Stimulated activated CD8-positive, alpha-beta memory T cell treated with anti-CD3 and anti-CD28 coated beads, Interleukin-7, amount 100 ng/mL, for 1 hour (primary cell): ENCODE measurements at places on chromosomes 12 and 14.

DNA sequence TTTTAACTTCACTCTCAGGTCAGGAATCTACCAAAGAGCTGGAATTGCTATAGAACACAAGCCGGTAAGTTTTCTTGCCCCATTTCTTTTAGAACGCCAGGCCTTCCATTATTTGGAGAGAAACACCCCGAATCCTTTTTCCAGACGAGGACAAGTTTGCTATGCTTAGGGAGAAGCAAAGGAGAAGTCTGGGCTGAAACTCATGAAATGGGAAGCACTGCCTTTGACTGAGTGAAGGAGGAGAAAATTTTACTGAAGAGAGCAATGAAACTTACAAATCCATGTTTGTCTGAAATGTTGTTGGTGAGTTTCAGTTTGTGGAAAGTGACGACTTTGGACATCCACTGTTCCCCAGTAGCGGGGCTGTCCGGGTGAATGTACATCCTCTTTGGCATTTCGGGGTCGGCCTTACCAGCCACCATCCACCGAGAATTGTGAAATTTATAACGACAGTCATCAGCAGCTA lies 3.3 kb downstream of the TBX3 start:
- no peak for DNase-seq

DNA sequence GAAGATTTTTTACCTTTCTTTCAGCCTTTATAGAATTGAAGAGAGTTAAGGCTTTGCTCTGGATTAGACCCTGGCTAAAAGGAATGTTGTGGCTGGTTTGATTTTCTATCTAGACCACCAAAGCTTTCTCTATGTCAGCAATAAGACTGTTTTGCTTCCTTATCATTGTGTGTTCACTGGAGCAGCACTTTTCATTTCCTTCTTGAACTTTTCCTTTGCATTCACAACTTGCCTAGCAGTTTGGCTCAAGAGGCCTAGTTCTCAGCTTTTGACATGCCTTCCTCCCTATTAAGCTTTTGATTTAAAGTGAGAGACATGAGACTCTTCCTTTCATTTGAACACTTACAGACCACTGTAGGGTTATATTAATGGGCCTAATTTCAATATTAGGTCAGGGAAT lies 64.1 kb upstream of the USP15 start:
- no peak for DNase-seq

GRCh38 chr12:57085999-57086492 lies 2.9 kb upstream of the NAB2 start:
- no peak for DNase-seq

DNA sequence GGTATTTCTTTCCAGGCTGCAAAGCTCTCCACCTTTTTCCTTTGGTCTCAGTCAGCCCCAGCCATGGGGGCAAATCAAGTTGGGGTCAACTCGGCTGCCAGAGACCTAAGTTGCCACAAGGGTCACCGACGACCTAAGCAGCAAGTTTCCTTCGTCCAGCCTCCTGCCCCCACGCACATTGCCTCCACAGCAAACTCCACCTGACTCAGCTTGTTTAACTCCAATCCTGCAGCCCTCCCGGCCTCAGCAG lies 767 bp upstream of the KCNMB4 start:
- no peak for DNase-seq

DNA sequence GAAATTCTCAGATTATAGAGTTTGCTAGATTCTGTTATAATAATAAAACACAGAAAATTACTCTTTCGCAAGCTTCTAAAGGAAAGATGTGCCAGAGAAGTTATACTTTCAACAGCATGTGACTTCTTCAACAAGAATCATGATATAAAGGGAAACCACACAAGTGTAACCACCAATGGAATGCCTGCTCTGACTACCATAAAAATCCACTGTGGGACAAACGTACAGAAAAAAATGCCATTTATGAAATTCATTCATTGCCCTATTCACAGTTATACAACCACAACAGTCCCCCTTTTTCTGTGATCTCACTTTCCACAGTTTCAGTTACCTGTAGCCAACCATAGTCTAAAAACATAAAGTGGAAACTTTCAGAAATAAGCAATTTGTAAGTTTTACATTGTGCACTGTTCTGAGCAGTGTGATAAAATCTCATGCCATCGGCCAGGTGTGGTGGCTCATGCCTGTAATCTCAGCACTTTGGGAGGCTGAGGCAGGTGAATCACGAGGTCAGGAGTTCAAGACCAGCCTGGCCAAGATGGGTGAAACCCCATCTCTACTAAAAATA lies 3.2 kb downstream of the CATSPERB start:
- no peak for DNase-seq

- no peak for DNase-seq
Measured at GRCh38 chr12:107319533-107320032, 226.2 kb upstream of the CRY1 start.

DNA sequence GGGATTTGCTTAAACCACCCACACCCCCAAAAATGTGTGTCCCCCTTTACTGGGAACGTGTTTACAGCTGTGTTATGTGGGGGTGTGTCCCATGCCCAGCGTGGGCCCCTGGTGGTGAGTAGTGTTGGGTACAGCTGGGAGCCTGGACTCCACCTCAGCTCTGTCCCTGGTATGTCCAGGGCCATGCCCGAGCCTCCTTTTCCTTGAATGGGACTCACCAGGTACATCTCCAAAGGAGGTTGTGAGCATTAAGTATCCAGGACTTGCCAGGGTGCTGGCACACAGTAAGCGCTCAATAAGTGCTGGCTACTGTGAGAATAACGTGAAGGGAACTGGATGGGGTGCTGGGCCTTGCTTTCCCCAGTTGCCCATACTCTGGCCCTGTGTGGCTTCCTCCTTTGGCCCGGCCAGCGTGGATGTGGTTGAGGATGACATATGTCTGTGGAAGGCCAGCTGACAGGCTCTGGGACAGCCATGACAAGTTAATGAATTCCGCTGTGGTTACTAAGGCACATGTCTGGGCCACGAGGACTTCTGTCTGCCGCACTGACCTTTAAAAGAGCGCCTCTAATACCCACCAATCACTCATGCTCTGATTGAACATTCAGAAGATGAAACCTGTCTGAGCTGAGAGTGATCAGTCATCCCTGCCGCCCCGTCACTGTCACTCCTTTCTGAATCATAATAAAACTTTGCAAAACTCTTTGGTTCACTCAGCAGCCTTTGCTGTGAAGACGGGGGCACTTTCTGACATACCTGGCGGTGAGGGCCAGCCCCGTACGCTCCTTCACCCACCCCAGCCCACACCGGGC lies 74.7 kb downstream of the DIO3 start:
- DNase-seq: no peak

- DNase-seq: no peak
Measured at GRCh38 chr12:125110641-125111360, 45.6 kb downstream of the AACS start.

- no peak for DNase-seq
Measured at GRCh38 chr14:31712244-31713127, 151.3 kb downstream of the NUBPL start.

- no peak for DNase-seq
Measured at GRCh38 chr14:102913341-102914211, 8.9 kb upstream of the AMN start.

DNA sequence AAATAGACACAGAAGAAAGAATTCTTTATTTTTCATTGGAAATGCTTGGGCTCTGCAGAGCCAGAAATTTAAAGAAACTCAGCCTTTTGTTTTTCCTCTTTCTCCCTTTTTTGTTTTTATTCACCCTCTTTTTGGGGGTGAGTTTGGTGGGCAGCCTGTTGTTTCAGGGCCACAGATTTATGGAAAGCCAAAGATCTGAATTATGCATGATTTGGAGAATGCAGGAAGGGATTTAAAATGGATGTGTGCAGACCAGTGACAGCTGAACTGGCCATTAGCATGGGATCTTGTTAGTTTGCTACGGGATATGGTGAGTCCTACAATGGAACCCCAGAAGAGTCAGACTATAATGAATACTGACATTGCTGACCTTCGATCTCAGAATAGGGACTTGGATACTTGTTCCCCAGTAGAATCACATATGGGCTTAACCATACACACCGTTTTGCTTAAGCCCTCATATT lies 7.7 kb upstream of the ATXN2 start:
- DNase-seq: no peak

- no peak for DNase-seq
Measured at GRCh38 chr12:93178154-93178878, 199.4 kb upstream of the NUDT4 start.

DNA sequence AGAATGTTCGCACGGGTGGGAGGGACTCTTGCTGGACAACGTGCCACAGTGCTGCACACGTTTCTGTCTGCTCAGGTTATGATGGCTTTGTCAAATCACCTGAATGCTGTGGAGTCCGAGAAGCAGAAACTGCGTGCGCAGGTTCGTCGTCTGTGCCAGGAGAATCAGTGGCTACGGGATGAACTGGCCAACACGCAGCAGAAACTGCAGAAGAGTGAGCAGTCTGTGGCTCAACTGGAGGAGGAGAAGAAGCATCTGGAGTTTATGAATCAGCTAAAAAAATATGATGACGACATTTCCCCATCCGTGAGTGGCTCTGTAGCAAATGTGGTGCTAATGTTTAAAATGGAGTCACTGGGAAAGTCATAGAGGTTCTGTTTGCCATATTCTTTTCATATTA lies 28.5 kb downstream of the KLC1 start:
- DNase-seq: no peak

DNA sequence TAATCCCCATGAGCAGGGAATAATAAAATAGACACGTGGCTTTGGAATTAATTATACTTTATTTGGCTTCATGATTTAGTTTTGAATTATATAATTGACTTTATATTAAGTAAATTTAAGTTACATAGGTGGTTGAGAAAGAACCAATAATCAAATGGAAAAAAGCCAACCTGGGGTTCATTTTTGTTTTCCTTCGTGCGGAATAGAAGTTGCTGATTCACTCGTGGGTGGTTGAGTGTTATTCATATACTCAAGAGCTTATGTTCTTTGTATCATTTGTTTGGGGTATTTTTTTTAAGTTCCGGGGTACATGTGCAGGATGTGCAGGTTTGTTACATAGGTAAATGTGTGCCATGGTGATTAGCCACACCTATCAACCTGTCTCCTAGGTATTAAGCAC lies 58.0 kb downstream of the ZNF664 start:
- no peak for DNase-seq

GRCh38 chr14:23639048-23639890 lies 3.1 kb downstream of the DHRS2 start:
- no peak for DNase-seq
